ENCODE measurements at places on chromosomes 5 and 9.

- peak; percentile 1 for DNase-seq
These were observed 321.6 kb downstream of the CEMIP2 start for GRCh38 chr9:71446473-71447411.

GRCh38 chr9:36793277-36793676 is 220.6 kb downstream of the MELK start:
- DNase-seq: no peak

DNA sequence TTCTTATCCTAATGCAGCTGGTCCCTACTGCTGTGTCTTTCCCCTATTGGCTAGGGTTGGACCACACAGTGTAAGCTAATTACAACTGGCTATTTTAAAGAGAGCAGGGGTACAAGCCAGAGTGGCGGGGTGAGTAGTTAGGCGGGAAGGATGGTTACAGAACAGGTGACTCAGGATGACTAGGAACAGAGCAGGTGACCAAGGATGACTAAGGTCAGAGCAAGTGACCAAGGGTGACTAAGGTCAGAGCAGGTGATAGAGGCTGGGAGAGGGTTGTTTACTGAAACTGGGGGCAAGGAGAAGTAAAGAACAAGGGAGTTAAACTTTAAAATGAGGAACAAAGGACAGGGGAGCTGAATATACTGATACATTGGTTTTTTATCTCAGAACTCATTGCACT is 125.4 kb downstream of the PTTG1 start:
- no peak for DNase-seq

GRCh38 chr5:159912033-159912800 is 4.1 kb upstream of the ADRA1B start:
- no peak for DNase-seq

- DNase-seq: no peak
These were observed 72.2 kb downstream of the ANKRD55 start for GRCh38 chr5:56160723-56161438.

DNA sequence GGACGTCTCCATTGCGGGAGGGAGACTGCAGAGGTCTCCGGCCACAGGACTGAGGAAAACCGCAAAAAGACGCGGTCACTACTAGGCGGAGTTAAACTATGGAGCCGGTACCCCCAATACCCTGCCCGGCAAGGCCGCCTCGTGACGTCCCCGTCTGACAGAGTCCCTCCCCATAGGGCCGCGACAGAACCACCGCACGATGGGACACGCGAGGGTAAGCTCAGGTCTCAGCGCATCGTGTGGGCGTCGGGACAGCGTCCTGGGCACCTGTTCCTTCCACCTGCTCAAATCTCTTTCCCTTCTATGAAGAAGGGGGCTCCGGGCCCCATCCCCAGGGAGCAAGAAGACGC is 35.2 kb upstream of the GLDC start:
- DNase-seq: peak; percentile 57

All from amygdala (tissue), 56 donors.